ENCODE measurements at places on chromosomes 16 and 17.

- no peak for DNase-seq
Measured at GRCh38 chr16:84485255-84486010, 19.0 kb downstream of the MEAK7 start.

GRCh38 chr17:80005360-80006338, 30.0 kb downstream of the TBC1D16 start:
- no peak for DNase-seq

GRCh38 chr16:79811541-79811940, 211.0 kb upstream of the MAF start:
- no peak for DNase-seq

DNA sequence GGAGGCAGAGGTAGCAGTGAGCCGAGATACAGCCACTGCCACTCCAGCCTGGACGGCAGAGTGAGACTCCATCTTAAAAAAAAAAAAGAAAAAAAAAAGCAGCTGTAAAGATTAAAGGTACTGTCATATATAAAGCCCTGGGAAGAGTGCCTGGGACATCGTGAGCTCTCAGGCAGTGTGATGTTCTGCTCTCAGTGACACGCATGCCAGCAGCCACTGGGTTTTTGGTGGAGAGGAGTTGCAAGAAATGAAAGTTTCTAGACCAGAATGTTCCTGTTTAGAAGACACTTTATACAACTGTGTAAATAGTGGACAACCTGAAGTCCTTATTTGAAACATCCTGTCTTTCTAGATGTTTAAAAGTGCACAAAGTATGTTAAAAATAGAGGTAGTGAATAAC, 213.2 kb downstream of the IRF8 start:
- DNase-seq: no peak

GRCh38 chr16:68272507-68273209, 8.3 kb downstream of the SLC7A6 start:
- DNase-seq: no peak

- no peak for DNase-seq
Measured at GRCh38 chr17:72357764-72358365, 237.0 kb downstream of the SOX9 start.

DNA sequence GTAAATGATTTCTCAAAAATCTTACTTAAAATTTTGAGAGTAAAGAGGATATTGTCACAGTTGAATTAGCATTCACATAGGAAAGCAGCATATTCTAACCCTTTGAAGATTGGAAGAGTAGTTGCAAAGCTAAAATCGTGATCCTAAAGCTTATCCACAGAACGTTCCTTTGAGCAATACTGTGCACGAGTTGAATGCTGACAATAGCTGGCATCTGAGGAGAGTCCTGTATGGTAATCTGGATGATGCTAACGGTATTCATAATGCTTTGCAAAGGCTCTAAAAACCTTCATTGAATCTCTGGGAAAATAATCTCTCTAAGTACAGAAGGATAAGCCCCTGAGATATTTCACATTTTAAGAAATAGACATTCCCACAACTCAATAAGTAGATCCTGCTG, 354.6 kb downstream of the CDH8 start:
- no peak for DNase-seq

DNA sequence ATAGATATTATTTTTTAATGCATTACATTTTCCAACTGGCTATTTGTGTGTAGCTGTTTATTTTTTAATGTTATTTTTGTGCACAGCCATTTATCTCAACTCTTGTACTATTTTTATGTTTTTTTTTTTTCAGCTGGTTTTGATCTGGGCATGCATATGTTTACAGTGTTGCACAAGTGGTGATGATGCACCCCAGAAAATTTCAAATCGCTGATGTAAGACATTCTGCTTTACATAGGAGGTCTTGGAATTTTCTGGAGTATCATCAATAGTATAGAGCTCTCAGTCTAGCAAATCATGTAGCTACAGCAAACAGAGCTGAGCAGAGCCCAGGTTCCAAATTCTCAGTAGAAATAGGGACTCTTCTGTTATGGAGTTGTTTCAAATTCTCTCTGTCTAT, 30.2 kb downstream of the CACNG5 start:
- no peak for DNase-seq

DNA sequence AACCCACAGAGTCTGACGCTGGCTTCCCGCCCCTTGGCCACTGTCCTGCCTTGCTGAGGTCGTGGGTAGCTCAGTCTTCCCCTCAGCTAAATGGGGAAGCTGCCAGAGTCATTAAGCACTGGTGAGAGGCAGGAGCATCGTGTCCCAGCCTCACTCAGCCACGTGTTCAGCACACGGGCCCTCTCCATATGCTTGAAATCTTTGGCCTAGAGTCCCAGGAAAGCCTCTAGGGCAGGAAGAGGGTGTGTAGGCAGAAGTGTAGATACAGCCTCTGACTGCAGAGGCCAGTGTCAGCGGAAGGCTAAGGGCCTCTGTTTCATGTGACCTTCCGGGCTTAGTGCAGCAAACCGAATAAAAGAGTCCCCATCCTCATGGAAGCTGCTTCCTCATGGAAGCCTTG, 4.1 kb downstream of the DHODH start:
- DNase-seq: no peak

- DNase-seq: no peak
Measured at GRCh38 chr17:44220213-44221083, 973 bp upstream of the UBTF start.

DNA sequence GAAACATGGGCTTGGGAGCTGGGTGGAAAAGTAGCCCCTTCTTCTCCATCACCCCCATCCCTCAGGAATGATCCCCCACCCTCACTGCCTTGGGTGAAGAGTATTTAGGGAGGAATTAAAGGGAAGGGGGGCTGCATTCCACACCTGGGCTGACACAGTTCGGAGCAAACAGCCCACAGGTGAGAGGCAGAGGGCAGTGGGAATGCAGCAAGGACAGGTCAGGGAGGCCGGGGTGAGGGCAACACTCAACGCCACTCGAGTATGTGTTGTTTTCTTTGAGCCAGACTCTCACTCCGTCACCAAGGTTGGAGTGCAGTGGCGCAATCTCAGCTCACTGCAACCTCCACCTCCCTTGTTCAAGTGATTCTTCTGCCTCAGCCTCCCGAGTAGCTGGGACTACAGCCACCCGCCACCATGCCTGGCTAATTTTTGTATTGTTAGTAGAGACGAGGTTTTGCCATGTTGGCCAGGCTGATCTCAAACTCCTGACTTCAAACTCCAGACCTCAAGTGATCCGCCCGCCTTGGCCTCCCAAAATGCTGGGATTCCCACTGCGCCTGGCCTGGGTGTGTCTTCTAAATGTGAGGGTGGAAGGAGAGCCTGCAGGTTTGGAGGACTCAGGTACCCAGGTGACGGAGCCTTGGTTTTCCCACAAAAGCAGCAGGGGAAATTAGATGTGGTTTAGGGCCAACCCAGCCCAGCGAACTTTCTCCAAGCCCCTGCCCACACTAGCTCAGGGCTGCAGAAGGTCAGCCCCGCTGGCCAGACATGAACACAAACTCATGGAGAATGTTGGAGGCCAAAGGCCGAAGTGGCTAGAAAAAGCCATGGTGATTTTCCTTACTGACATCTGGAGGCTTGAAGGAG, 21.2 kb upstream of the ITGA3 start:
- DNase-seq: no peak

GRCh38 chr16:27430512-27430911, 28.5 kb downstream of the IL21R start:
- DNase-seq: no peak

- DNase-seq: no peak
Measured at GRCh38 chr17:13538841-13539411, 62.8 kb downstream of the HS3ST3A1 start.

DNA sequence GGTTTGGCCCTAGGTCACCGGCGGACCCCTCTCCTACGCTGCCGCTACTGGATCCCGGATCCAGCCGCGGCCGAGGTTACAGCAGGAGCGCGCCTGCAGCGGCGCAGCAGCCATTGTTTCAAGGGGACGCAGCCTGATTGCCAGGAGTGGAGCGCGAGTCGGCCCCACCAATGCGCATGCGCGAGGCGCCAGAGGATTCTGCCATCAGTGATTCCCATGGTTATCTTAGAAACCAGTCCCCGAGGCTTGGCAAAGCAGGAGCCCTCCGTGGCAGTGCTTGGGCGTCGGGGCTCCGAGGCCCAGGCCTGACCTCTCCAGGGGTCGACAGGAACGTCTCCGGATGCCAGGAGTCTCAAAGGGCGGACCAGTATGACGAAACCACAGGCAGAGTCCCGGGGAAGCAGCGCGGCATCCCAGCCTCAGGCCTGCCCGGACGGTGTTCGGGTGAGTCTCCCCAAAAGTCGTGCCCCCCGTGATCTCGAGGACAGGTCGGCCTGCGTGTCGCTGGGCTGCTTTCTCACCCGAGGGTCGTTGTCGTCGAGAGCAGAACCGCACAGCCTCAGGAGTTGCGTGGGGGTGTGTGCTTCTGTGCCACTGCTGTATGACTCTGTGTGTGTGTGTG, 608.5 kb downstream of the KCNJ18 start:
- no peak for DNase-seq

DNA sequence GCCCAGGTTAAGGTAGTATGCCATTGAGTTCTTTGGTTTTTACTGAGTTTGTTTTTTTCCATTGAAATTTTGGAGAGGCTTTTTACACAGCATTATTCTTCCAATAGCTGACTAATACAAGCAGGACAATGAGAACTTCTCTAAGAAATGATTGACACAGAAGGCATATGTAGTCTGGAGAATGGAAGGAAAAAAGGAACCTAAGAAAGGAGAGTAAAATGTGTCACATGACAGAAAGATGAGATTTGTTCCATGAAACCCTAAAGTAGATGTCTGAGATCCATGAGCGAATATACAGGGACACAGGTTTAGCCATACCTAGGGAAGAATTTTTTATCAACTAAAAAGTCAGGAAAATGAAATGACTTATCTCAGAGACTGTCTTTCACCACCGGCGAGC, 80.7 kb downstream of the AKAP1 start:
- no peak for DNase-seq

DNA sequence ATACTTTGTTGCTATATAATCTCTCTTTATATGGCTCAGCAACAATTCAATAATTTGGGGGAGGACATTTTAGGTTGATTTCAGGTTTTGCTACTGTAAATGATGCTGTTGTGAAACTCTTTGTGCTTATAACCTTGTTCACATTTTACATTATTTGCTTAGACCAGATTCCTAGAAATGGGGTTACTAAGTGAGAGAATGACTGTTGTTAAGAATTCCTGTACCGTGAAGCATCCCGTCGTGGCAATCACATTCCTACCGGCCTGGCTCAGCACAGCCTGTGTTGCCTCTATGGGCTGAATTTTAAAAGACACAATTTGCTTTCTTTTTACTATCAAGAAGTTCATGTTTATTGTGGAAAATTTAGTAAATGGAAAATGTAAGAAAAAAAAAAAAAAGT, 31.4 kb downstream of the B9D1 start:
- no peak for DNase-seq

GRCh38 chr17:28041844-28042656, 427 bp upstream of the NLK start:
- DNase-seq: no peak

GRCh38 chr16:15834502-15834901, 22.3 kb downstream of the MYH11 start:
- DNase-seq: no peak

DNA sequence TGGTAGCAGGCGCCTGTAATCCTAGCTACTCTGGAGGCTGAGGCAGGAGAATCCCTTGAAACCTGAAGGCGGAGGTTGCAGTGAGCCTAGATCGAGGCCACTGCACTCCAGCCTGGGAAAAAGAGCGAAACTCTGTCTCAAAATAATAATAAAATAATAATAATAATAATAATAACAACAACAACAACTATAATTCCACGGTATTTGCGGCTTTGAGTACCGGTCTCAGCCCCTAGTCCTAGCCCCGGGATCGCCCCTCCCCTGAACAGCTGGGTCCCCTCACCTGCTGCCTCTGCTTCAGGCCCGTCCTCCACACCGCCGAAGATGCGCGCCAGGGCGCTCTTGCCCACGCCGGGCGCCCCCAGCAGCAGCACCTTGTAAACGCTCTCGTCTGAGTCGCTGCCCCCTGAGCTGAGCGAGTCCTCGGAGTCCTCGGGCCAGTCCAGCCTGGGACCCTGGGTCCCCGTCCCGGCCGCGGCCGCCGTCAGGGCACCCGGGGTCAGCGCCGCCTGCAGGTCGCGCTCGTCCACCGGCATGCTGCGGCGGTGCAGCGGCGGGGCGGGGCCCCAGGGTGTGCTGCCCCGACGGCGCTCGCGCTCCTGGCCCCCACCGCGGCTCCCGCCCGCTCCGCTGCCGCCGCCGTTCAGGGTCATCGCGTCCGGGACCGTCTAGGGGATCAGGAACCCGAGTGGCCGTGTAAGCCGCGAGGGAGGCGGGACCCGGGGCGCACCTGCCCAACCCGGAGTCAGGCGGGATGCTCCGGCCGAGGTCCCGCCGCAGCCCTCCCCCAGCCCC, 611 bp downstream of the RRAD start:
- no peak for DNase-seq

GRCh38 chr16:78720416-78720815, 621.0 kb downstream of the WWOX start:
- no peak for DNase-seq

GRCh38 chr17:44105941-44106340, 17.5 kb downstream of the HDAC5 start:
- DNase-seq: no peak

GRCh38 chr17:4393806-4394205, 27.3 kb upstream of the UBE2G1 start:
- no peak for DNase-seq

DNA sequence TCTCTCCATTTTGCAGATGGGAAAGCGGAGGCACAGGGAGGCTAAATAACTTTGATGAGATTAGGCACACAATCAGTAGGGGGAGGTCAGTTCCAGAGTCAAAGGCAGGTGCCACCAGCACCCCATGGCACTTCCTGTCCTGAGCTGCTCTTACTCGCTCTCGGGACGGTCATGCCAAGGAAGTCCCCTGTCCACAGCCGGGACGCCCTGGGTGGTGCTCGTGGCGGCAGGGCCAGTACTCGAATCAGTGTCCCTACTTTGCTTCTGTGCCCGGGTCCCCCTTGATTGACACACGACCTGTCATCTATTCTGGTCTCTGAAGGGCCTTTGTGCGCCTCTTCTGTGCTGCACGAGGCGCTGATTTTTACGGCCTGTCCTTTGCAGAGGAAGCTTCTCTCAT, 31.3 kb downstream of the IRF8 start:
- no peak for DNase-seq

GRCh38 chr17:7838090-7839075, 4.4 kb downstream of the KDM6B start:
- no peak for DNase-seq

DNA sequence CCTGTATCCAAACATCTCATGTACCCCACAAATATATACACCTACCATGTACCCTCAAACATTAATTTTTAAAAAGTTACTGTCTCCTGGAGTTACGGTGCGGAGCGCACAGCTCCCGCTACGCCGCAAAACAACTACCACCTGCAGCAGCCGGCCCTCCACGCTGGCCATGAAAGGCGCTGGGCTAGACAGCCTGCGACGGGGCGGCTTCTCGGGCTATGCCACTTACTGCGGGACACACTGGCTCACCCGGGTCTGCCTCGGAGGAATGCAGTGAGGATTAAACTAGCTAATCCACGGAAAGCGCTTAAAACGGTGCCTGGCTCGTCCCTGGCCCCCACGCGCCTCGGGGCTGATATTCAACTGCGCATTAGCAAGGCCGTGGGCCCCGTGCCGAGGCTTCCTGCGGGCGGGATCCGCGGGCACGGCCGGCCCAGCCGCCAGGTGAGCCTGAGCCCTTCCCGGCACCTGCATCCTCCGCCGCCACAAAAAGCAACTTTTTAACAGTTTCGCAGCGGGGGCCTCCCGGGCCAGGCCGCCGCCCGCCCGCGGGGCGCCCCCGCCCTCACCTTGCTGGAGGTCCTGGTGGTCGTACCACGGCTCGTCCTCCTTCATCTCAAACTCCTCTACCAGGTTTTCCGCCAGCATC, 633 bp downstream of the CDR2 start:
- DNase-seq: no peak

- no peak for DNase-seq
Measured at GRCh38 chr16:9094011-9094846, 2.8 kb downstream of the HAPSTR1 start.

- no peak for DNase-seq
Measured at GRCh38 chr16:80029761-80030481, 429.4 kb upstream of the MAF start.
